ENCODE measurements at places on chromosomes 12 and 14.

DNA sequence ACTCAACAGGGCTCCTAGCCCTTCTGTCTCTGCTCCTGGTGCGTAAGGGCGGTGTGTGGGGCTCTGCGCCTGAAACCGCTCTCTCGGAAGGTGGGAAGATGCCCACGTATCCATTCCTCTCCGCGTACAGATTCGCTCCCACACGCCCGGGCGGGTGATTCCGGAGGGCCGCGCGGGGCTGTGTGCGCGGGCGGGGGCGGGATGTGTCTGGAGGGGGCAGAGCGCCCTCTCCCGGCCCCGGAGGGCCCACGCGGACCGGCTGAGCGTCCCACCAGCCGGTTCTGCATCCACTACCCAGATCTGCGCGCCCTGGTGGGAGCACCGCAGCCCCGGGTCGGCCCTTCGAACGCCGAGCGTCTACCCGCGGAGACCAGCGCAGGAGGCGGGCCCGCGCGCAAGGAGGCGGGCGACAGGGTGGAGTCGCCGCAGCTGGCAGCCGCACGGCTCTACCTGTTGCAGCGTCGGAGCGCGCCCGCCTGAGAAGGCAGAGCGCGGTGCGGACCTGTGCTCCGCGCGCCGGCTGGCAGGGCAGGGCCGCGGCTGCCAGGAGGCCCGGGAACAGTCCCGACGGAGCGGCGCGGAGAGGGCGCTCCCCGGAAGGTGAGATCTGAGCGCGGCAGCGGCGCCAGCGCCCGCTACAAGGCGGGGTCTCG lies 1.4 kb upstream of the KCNK13 start:
- H3K4me3 ChIP-seq, result peak overlapping the region; percentile 34
- H3K27ac ChIP-seq, result no peak overlapping the region
- H3K4me1 ChIP-seq, result peaks cover 23% of the 10 kb centered on the region
- no peaks in the 10 kb centered on the region for H3K36me3 ChIP-seq

- no peak for DNase-seq
- no peak overlapping the region for H3K4me3 ChIP-seq
- no peaks in the 10 kb centered on the region for H3K27me3 ChIP-seq
- H3K4me1 ChIP-seq, result peaks cover 13% of the 10 kb centered on the region
These were observed 124.6 kb downstream of the TTC7B start for GRCh38 chr14:90691627-90692026.

- no peak overlapping the region for H3K27ac ChIP-seq
- H3K36me3 ChIP-seq, result no peaks in the 10 kb centered on the region
These were observed 222.1 kb upstream of the HMGA2 start for GRCh38 chr12:65602253-65602609.

DNA sequence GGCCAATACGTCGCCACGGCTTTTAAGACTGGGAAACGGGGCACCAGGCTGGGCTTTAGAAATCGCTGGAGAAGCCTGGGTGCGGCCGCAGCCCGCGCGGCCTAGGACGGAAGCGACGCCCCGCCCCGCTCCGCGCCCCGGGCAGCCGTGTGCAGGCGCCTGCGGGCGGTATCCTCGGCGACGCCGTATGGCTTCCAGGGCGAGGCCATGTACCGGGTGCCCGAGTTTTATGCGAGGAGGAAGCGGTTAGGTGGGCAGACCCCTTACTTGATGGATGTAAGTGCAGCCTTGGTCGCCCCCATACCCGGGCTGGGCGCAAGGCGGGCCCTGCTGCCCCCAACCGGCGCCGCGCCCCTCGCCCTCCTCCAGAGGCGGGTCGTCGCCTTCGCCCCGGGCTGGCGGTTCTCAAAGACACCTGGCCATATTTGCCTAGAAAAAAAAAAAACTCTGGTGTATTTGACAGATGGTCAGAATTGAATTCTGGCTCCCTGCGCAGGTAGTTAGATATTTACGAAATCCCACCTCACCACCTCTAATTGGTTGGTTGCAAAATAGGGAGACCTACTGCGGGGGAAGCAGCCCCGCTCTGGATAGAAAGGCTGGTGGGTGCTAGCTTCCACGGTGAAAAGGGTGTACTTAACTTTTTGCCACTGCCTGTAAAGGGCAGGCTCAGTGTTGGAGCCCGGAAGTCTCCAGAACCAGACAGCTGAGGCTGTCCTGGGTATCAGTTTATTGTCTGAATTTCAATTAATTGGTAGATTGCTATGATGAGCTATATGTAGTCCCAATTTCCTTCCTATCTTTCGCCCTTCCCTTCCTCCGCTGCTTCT lies at the start of gene PPP1R36:
Gene PPP1R36, plus strand, starts transcription at position 171 of the 830 bp plus-strand sequence. Its CDS starts 37 bp downstream, at position 208.
- no peaks in the 10 kb centered on the region for H3K36me3 ChIP-seq
- peak within 1 kb of the TSS; percentile 34 for H3K4me3 ChIP-seq
- DNase-seq, result peak; percentile 38

GRCh38 chr14:38866461-38866860 lies 236.6 kb downstream of the SEC23A start:
- H3K36me3 ChIP-seq, result no peaks in the 10 kb centered on the region
- peak; percentile 40 for DNase-seq
- no peak overlapping the region for H3K4me3 ChIP-seq
- H3K27ac ChIP-seq, result no peak overlapping the region
- H3K27me3 ChIP-seq, result no peaks in the 10 kb centered on the region
- no peaks in the 10 kb centered on the region for H3K4me1 ChIP-seq

DNA sequence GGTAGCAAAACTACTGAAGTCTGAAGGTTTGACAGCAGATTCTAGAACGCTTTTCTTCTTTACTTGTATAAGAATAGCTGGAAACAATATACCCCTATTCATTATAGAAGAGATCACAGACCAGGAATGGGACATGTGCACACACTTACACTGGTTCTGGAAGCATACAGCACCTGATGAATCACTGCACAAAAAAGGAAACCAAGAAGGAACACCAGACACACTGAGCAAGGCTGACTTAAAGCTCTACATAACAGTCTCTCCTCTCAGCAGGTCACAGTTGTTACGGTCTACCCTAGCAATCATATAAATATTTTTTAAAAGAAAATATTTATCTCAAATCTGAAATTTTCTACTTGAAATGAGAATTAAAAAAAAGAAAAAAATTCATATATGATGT lies 13.5 kb downstream of the ATP2B1 start:
- peak; percentile 36 for DNase-seq
- H3K27ac ChIP-seq, result no peak overlapping the region

GRCh38 chr14:65243766-65244442 lies 141.6 kb upstream of the MAX start:
- no peak for DNase-seq
- H3K4me1 ChIP-seq, result no peaks in the 10 kb centered on the region
- H3K27ac ChIP-seq, result no peak overlapping the region
- H3K27me3 ChIP-seq, result no peaks in the 10 kb centered on the region
- H3K4me3 ChIP-seq, result no peak overlapping the region

DNA sequence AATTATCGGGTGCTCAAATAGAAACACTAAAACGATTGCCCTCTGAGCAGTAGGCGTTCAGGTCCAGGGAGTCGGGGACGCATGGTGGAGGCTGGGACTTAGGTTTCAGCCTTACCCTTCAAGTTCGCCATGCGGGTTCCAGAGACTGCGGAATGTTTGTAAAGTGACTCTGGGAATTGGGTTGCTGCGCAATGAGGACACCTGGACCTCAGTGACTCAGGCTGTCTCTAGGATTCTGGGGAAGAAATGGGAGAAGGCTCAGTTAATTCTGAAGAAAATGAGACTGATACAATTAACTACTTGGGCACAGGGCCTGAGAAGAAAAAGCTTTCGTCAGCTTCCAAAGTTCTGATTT lies 1.1 kb downstream of the LGALS3 start:
- H3K4me1 ChIP-seq, result peaks cover 9% of the 10 kb centered on the region
- DNase-seq, result no peak
- peaks cover 2% of the 10 kb centered on the region for H3K36me3 ChIP-seq
- peaks cover 8% of the 10 kb centered on the region for H3K27me3 ChIP-seq
